ENCODE measurements at places on chromosomes 5 and 9.

GRCh38 chr9:114069476-114070187 lies 8.5 kb downstream of the AMBP start:
- no peak for DNase-seq

DNA sequence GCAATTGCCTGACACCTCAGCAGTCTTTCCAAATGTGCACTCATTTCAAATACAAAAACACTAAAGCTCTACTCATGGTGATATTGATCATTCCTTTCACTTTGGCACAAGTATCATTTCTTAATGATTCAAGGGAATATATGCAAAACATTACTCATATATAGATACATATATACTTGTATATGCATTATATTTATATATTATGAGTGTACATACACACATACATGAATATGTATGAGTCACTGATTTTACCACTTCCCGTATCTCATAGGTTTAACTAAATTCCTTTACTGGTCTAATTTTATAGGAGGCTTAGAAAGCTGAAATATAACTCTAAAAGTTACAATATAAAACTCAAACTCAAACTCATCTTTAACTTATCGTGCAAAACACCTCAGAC lies 156.5 kb downstream of the CDH9 start:
- no peak for DNase-seq

DNA sequence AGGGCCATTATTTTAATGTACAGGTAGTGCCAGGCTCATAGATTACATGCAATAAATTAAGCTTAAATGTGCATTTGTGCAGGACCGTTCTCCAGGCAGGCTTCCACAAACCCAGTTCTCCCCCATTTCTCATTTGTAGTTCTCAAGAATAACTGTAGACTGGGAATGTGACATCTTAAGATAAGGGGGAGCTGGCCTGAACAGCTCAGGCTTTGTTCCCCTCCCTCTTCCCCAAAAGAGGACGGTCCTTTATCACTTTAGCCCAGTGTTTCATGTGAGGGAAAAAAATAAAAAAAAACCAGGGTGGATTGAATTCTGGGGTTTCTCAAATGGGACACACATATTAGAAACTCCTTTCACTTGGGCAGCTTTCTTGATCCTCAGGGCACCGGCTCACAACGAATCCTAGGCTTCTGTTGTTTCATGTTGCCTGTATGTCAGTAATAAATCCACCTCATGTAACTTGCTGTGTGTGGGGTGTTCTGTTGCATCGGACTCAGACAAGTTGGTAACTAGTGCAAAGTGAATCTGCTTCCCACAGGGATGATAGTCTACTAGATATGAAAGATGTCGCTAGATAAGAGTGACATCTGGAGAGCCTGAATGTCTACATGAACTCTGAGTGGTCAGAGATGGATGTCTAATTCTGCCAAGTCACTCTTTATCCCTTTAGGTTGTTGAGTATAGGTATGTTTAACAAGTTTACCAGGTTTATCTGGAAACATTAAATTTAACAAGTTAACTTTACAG lies 2030.6 kb upstream of the NUDT12 start:
- DNase-seq, result no peak

GRCh38 chr9:98144076-98144475 lies 25.1 kb upstream of the TRIM14 start:
- DNase-seq, result no peak

- DNase-seq, result no peak
These were observed 11.0 kb upstream of the SNCAIP start for GRCh38 chr5:122301016-122301415.

DNA sequence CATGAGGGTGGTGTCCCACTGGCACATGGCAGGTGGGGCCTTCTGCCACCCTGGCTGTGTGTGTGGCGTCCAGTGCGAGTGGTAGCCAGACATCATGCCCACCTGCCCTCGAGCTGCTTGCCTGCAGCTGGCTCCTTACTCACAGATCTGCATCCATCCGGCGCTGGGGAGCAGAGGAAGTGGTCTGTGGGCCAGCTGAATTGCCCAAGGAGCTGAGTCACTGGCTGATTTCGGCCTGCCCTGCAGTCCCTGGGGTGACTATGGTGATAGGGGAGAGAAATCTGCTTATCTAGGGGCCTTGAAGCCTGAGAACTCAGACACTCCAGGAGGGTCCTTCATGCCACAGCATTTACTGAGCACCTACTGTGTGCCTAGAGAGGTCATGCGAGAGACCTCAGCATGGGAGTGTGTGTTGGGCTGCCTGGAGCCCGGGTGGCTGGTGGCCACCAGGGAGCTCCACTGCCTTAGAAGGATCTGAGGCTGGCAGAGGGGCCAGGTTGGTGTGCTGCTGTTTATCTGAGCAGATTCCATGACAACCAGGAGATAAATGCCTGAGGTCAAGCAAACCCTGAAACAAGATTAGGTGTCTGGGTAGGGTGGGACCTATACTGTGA lies 57.1 kb downstream of the SLC22A5 start:
- DNase-seq, result peak; percentile 89

DNA sequence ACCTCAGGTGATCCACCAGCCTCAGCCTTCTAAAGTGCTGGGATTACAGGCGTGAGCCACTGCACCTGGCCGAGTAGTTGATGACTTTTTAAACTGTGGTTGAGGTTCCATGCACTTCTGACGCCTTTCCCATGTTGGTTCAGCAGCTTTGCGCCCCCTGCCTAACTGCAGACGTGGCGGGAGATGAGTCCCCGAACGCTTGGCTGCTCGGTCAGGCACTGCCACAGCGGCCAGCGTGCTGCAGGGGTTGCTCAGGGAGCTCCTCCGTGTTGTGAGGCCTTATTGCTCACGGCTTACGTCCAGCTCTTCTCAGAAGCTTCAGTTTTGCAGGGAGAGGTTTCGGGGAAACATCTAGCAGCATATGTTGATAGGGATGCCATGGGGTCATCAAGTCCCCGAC lies 35.3 kb downstream of the HABP4 start:
- no peak for DNase-seq

GRCh38 chr5:139709582-139710318 lies 61.6 kb downstream of the CXXC5 start:
- DNase-seq, result no peak

DNA sequence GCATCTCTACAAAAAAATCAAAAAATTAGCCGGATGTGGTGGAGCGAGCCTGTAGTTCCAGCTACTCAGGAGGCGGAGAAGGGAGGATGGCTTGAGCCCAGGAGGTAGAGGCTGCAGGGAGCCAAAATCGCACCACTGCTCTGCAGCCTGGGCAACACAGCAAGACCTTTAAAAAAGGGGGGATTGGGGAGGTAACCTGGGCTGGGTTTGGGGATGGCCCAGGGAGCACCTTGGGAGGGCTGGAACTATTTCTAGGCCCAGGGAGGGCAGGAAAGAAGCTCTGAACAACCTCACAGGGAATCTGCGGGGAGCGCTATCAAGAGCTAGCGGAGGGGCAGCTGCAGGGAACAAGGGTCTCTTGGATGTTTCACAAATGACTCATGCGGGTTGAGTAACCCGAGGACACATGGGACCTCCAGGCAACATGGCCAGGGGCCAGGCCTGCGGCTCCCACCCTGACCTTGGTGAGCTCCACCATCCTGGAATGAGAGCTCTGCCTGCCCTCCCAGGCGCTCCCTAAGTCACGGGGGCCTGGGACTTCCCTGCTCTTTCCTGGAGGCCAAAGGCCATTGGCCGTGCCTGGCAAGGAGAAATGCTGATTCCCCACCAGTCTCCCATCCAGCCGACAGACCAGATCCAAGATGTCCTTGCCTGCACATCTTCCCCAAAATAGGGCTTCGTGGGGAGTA lies 23.4 kb downstream of the SARDH start:
- peak; percentile 25 for DNase-seq

DNA sequence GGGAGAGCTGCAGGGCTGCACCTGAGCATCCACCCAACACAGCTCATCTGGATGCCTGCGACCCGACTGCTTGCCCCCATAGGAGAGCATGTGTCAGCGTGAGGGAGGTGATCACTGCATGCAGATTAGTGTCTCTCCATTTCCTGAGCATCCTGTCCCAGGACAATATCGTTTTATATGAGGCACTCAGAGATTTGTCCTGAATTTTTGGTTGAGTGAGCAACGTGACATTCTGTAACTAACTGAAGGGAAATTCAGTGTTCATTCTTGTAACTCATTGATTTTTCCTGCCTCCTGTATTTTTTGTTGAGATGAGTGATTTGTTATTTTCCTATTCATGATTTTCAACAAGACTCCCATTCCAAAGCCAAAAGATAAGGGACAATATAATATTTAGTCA lies 20.7 kb upstream of the ANKRD34B start:
- DNase-seq, result no peak

DNA sequence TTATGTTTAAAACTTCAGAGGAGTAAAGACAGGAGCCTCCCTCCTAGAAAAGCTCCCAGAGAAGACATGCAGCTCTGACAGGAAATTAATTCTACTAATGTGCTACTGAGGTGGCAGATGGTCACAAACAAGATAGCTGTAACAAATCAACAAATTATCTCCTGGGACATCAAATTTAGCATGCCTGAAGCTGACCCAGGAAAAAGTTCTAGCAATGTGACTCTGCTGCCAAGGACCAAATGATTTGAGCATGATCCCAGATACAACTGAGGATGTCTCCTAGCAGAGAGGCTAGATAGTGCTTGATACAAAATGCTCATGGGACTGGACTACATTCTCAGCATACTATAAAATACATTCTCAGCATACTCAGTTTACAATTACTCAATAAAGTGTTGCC lies 413.5 kb upstream of the SMC2 start:
- no peak for DNase-seq

DNA sequence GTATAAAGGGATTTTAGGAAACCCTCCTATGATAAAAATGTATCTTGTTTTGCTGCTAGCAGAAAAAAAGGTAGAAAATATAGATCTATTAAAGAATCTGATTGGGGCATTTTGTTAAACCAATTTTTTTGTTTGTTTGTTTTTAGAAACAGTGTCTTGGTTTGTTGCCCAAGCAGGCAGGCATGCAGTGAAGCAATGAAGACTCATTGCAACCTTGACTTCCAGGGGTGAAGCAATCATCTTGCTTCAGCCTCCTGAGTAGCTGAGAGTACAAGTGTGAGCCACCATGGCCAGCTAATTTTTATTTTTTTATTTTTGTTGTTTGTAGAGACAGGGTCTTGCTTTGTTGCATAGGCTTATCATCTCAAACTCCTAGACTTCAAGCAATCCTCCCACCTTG lies 755.8 kb upstream of the EDIL3 start:
- peak; percentile 56 for DNase-seq
